ENCODE measurements at places on chromosomes 13 and 19.

DNA sequence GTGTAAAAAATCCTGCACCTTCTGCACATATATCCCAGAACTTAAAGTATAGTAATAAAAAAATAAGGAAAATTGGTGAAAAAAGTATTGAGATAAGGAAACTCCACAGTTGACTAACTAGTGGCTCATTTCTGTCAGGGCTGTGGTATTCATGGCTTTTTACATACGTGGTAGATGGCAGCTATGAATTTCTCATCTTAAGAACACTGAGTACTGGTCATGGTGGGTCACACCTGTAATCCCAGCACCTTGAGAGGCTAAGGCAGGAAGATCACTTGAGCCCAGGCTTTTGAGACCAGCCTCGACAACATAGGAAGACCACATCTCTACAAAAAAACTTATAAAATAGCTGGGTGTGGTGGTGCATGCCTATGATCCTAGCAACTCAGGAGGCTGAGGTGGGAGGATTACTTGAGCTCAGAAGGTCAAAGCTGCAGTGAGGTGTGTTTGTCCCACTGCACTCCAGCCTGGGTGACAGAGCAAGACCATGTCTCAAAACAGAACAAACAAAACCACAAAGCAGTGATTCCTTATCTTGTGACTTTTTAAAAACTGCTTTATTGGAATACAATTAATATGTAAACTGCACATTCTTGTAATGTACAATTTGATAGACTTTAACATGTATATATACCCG is 16.8 kb downstream of the SLAIN1 start:
- DNase-seq = no peak

DNA sequence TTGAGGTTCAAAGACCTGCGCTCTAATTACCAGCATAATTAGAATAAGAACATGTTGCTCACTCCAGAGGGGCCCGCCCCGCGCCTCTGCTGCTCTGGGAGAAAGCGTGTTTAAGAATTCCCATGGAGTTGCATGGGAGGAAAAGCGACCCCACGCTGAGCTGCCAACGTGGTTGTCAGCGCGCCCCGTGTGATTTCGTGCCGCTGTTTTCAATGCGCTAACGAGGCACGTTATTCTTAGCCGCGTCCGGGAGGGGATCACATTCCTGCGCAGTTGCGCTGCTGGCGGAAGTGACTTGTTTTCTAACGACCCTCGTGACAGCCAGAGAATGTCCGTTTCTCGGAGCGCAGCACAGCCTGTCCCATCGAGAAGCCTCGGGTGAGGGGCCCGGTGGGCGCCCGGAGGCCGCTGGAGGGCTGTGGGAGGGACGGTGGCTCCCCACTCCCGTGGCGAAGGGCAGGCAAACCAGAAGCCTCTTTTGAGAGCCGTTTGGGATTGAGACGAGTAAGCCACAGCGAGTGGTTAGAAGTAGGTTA is 173.8 kb upstream of the SOX1 start:
- DNase-seq = no peak

DNA sequence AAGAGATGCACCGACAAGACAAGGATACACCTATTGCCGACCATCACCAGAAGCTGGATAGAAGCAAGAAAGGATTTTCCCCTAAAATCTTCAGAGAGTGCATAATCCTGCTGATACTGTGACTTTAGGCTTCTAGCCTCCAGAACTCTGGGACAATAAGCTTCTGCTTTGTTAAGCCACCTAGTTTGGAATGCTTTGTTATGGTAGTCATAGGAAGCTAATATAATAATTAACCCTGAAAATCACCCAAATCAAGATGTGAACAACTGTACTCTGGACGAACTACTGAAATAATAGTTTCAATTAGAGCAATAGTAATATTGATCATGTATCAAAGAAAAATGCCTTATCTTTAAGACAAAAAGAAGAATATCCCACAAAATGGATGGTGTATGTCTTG is 524.6 kb downstream of the EFNB2 start:
- DNase-seq = no peak

DNA sequence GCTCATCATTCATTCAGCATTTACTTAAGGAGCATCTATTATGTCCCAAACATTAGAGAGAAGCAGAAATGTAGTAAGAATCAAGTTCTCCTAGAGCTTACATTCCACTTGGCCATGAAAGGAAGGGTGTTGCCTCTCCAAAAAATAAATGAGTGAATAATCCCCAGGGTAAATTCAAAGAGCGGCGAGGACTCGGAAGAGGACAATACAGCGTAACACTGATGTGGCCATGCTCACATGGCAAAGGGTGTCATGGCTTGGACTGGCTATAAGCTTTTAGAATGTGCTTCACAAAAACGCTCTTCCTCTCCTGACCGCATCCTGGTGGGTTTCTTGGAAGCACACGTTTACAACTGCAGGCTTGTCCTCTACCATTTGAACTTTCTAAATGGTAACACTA is 290.2 kb downstream of the IRS2 start:
- DNase-seq = no peak

GRCh38 chr13:76825430-76825829 is 60.8 kb downstream of the KCTD12 start:
- no peak for DNase-seq

DNA sequence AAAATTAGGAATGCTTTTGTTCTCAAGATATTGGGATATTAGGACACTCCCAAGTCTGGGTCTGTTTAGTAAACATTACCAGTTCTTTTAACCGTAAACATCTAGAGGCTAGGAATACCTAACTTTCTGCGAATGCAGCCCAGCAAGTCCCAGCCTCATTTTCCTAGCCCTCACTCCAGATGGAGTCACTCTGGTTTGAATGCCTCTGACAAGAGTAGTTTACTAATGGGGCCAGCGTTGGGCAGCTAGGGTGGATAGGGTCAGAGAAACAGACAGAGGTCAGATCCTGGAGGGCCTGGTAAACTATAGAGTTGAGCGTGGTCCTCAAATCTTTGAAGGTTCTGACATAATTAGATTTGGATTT is 53.6 kb downstream of the WDFY2 start:
- no peak for DNase-seq

DNA sequence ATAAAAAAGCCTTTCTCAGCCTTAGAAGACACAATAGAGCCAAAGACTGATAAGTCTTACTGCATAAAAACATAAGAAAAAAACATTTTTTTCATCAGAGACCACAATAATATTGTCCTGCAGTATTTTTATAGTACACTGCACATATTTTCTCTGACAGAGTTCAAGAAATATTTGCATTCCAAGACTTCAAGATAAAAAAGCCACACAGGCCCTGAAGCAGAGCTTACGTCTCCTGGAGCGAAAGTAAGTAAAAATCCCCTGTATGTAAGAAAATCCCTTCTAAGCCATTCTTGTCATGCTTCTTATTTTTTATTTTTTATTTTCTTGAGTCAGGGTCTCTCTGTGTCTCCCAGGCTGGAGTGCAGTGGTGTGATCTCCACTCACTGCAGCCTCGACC is 755.9 kb downstream of the LIG4 start:
- DNase-seq = no peak
